A673 (cell line): ENCODE measurements at places on chromosomes 16 and 17. TPM values are rescaled to one million over a fixed set of nuclear protein-coding genes. Genes with fewer than 3 reads are reported as not detected.

Gene DHX58
- total RNA-seq, result 2.1 and 3.3 TPM in 2 replicates

Gene HOXB9
- total RNA-seq, result 8.2 and 14.6 TPM in 2 replicates

DNA sequence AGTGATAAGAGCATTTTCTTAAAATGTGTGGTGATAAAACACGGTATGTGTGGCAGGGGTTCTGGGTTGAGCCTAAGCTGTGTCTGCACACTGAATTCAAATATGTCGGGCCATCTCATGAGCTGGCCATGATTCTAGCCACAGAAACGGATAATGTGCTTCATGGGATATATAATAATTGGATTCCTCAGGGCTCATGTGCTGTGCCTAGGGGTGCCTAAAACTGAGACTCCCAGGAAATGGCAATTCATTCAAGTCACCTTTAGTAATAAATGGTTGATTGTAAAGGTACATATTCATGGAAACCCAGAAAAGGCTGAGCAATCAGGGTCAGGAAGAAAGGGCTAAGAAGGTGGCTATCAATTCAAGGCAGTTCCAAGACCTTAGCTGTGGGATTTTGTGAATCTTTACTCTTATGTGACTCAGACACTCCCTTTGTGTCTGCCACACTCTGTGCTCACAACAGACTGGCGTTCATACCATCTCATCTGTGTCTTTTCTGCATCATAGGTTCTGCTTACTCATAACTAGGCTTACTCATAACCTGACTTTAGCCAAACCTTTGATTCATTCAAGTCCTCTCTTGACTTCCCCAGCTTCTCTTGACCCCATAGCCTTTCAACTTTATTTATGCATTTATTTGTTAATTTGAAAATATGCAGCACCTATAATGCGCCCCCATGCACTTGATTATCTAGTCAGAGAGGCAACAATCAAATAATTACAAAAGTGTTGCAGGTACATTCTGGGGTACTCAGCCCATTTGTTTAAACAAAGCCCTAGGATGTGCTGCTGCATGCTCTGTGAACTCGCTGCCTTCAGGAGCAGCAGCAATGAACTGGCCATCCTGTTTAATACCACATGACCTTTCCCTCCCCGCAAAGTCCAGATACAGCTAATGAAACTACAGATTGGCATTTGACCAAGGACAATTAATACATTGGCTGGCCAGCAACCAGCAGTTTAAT, 28.4 kb upstream of the MED13 start:
- no peaks in the 10 kb centered on the region for H3K4me1 ChIP-seq
- no peaks in the 10 kb centered on the region for H3K36me3 ChIP-seq
- no peaks in the 10 kb centered on the region for H3K27me3 ChIP-seq
- no peak overlapping the region for H3K27ac ChIP-seq

GRCh38 chr16:85354686-85355514, 242.6 kb upstream of the CIBAR2 start:
- no peak overlapping the region for H3K4me3 ChIP-seq
- H3K4me1 ChIP-seq, result peaks cover 33% of the 10 kb centered on the region
- DNase-seq, result no peak
- no peaks in the 10 kb centered on the region for H3K36me3 ChIP-seq

- H3K27ac ChIP-seq, result no peak overlapping the region
- no peak for DNase-seq
- no peaks in the 10 kb centered on the region for H3K27me3 ChIP-seq
- H3K4me3 ChIP-seq, result no peak overlapping the region
- H3K4me1 ChIP-seq, result peaks cover 20% of the 10 kb centered on the region
- H3K36me3 ChIP-seq, result no peaks in the 10 kb centered on the region
Measured at GRCh38 chr16:88929091-88929445, 47.9 kb downstream of the CBFA2T3 start.
